ENCODE measurements at places on chromosomes 5 and 9.

DNA sequence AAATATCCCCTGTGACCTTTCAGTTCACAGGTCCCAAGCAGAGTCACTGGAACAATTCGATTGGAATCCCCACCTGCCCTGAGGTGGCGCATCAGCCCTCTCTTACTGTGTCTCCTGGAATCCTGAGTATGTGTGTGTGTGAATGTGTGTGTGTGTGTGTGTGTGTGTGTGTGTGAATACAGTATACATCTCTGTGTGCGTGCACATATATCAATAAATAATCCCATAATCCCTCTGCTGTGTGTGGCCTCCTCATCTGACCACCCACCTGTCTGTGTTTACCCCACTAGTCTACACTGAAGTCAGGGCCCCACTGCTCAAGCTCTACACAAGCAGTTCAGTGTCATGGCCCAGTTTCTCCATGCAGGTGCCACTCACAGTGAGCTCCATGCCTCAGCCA is 187.4 kb downstream of the ERCC6L2 start:
- no peak for DNase-seq

- DNase-seq: no peak
These were observed 61.9 kb upstream of the ADAMTS19 start for GRCh38 chr5:129398026-129398678.

- no peak for DNase-seq
These were observed 84.0 kb downstream of the ADAMTS12 start for GRCh38 chr5:33807771-33808170.

DNA sequence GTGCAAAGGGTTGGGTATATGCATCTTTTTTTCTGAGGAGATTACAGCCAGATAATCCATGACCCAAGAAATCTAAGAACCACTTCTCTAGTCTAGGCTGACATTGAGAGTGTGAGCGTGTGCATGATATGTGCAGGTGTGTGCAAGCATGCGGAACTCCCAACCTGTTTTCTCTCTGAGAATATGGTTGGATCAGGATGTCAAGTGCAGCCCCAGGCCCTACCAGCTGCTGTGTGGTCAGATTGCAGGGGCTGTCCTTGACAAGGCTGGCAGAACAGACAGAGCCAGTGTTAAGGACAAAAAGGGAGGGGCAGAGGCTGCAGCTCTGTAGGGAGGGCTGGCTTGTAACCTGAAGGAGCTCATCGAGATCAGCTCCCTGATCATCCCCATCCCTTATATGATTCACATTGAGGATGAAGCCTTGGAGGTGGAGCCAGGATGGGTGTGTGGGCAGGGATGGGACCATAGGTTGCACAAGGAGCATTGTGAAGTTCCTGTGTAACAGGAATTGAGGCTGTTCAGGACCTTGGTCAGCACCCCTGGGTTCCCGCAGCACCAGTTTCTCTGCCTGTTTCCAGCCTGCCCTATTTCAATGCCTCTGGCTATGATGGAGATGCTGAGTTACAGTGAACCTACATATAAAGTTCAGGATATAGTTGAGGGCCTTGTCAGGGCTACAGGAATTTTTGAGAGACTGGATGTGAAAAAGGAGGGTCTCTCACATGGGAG is 52.6 kb upstream of the ARAP3 start:
- no peak for DNase-seq

DNA sequence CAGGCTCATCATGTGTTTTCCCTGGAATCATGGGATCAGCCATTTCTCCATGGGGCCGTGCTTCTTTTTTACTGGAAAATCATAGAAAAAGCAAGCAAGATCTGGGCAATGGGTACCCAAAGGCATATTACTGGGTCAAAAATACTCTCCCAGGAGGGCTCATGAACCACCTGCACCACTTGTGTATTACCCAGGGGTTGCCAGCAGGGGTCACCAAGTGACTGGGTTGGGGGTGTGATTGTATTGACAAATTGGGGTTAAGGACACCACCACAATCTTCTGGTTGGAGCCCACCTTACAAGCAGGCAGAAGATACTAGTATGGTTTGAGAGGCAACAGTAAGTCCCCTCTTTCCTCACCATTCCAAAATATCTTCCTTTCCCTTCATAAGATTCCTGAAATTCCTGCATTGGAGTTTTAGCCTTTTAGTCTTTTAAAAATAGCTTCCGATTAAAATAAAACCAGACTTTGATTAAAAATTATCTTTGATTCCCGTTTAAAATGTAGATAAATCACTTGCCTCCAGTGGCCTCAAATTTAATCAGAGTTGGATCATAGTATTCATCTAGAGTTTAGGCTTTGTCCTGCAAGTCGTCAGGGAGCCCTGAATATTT is 603.3 kb downstream of the KIF4B start:
- no peak for DNase-seq

DNA sequence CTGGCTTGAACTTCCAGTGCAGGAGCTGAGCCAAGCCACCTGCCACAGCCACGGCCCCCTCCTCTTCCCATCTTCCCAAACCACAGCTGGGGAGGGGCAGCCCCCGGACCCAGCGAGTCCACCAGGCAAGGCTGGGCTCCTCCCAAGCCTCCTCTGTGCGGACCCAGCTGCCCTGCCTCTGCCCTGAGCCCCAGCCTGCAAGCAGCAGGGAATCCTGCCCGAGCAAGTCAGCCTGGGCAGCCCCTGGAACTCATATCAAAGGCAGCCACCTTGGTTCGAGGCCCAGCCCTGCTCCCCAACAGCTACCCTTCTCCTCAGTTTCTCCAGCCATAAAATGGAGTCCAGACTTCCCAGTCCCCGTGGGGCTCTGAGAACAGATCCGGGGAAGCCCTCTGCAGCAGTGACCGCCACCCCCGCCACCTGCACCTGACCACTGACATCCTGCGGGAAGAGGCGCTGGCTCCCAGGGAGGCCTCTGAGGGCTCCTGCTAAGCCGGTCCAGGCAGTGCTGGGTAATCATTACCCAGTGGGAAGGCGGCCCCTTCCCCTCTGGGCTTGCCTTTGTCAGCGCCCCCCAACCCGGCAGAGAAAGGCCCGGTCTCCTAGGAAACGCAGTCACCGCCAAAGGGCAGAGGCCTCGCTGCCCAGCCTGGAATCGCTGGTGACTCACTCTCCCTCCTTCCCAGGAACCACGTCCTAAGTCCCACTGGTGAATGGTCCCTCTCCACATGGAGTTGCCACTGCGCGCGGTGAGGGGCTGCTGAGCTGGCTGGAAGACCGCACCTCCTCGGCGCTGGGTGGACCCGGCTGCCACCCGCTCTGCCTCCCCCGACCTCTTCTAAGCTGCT is 1.5 kb downstream of the VAV2 start:
- peak; percentile 58 for DNase-seq

- DNase-seq: no peak
These were observed 29.9 kb downstream of the SKP1 start for GRCh38 chr5:134146651-134147518.

GRCh38 chr5:131384173-131384572 is 120.3 kb downstream of the CDC42SE2 start:
- no peak for DNase-seq

GRCh38 chr5:10145923-10146401 is 103.7 kb downstream of the ATPSCKMT start:
- DNase-seq: peak; percentile 32

- DNase-seq: no peak
These were observed 180.9 kb upstream of the ANKRD55 start for GRCh38 chr5:56414066-56414465.

- no peak for DNase-seq
These were observed 317.8 kb upstream of the ADCY2 start for GRCh38 chr5:7078101-7078500.
